ENCODE measurements at places on chromosomes 1 and 21.

GRCh38 chr1:74245168-74245772 lies 10.1 kb downstream of the TNNI3K start:
- no peak for DNase-seq

GRCh38 chr1:166489356-166489669 lies 322.5 kb upstream of the FAM78B start:
- DNase-seq: no peak

- DNase-seq: no peak
Observed at GRCh38 chr1:93000291-93000690, 39.0 kb upstream of the DIPK1A start.

DNA sequence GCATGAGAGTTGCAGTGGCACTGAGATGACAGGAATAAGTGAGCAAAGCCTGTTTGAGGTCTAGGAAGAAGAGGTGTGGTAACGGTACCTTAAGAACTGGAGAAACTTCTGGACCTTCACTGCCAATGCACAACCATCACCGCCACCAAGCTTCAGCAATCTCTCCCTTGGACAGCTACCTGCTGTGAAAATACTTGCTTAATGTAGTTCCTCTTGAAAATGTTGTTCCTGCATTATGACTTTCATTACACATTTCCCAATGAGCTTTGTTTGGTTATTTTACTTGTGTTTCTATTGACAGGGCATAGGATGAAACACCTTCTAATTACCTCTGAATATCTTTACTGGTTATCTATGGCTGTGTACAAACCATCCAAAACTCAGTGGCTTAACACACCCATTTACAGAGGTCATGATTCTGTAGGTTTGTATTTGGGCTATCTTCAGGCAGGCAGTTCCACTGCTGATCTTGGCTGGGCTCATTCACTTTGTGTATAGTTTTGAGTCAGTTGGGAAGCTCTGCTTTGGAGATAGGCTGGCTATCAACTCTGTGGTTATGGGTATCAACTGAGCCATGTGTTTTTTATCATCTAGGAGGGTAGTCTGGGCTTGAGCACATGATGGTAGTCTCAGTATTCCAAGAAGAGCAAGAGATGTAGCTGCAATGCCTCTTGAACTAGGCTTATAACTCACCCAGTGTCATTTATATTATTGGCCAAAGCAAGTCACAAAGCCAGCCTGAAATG lies 149.4 kb downstream of the ELAVL4 start:
- DNase-seq: no peak

- DNase-seq: no peak
Observed at GRCh38 chr1:73500154-73500553, 697.8 kb downstream of the LRRIQ3 start.

DNA sequence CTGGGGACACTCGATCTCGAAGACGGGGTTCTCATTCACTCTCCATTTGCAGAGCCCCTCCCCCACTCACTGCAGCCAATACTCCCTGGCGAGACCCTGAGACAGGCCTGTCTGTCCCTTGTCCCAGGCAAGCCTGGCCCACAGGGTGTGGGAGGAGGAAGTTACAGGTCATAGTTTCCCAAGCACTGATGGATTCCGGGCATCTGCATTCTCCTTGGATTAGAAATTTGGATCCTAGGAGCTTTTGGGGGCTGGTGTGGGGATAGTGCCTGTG lies 11.3 kb downstream of the WNT3A start:
- DNase-seq: no peak

All from urothelium cell line (cell line).